ENCODE measurements at places on chromosomes 1 and 21. TPM values are rescaled to one million over a fixed set of nuclear protein-coding genes. Genes with fewer than 3 reads are reported as not detected.

GRCh38 chr1:31954607-31955283 lies 16.6 kb upstream of the PTP4A2 start:
- no peaks in the 10 kb centered on the region for H3K36me3 ChIP-seq
- H3K4me3 ChIP-seq: no peak overlapping the region
- peaks cover 20% of the 10 kb centered on the region for H3K4me1 ChIP-seq
- peak overlapping the region; percentile 82 for H3K27ac ChIP-seq
- DNase-seq: peak; percentile 89

GRCh38 chr1:204338997-204339396 lies 20.7 kb downstream of the PLEKHA6 start:
- no peak overlapping the region for H3K27ac ChIP-seq
- H3K36me3 ChIP-seq: no peaks in the 10 kb centered on the region
- H3K4me3 ChIP-seq: no peak overlapping the region
- no peak for DNase-seq

GRCh38 chr1:151939779-151940178 lies 30.5 kb upstream of the THEM4 start:
- no peak overlapping the region for H3K27ac ChIP-seq
- no peaks in the 10 kb centered on the region for H3K36me3 ChIP-seq
- no peaks in the 10 kb centered on the region for H3K27me3 ChIP-seq
- H3K4me1 ChIP-seq: peaks cover 6% of the 10 kb centered on the region
- no peak for DNase-seq

DNA sequence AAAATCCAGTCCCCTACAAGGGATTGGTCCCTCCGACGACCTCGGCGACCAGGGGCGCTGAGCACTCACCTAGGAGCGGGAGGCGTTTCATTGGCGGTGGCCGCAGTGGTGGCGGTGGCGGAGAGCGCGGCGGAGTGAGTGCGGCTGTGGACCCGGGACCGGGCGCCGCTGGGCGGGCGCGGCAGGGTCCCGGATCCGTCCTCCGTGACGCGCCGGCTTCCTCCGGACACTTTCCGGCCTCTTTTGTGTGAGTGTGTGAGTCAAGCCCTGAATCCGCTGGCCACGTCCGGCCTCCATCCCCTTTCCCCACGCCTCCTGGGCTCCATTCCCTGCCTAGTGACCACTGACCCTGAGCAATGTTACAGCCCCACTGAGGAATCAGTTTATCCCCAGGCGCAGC lies at the start of gene ADGRL4:
Gene ADGRL4, minus strand, starts transcription at position 167 of the 400 bp plus-strand sequence. Its CDS starts 76 bp downstream, at position 91.
- H3K27ac ChIP-seq: peak within 1 kb of the TSS; percentile 97
- H3K4me1 ChIP-seq: peaks cover 47% of the 10 kb centered on the region
- DNase-seq: peak; percentile 90
- H3K27me3 ChIP-seq: no peaks in the 10 kb centered on the region
- H3K4me3 ChIP-seq: peak within 1 kb of the TSS; percentile 93
- H3K36me3 ChIP-seq: peaks cover 14% of the 10 kb centered on the region

DNA sequence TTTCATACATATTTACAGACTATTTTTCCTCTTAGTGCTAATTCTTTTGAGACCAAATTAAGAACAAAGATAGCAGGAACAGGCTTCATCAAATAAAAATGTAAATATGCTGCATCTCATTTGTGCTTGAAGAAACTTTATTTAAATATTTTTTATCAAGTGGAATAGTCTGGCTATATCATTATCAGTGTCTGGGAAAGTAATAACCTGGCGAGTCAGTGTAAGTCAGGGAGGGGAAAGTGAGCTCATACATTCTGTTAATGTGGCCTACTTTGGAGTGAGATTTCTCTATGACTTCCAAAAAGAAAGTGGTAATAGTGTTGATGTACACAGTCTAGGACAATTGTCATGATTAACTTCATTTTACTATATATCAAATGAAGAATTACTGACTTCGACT lies 1045.1 kb downstream of the ADGRL2 start:
- no peaks in the 10 kb centered on the region for H3K4me1 ChIP-seq
- H3K4me3 ChIP-seq: no peak overlapping the region
- DNase-seq: no peak
- no peak overlapping the region for H3K27ac ChIP-seq

- H3K27ac ChIP-seq: no peak overlapping the region
- no peaks in the 10 kb centered on the region for H3K4me1 ChIP-seq
- DNase-seq: no peak
- H3K4me3 ChIP-seq: no peak overlapping the region
- H3K27me3 ChIP-seq: no peaks in the 10 kb centered on the region
These were observed 34.9 kb downstream of the ATP1B1 start for GRCh38 chr1:169141356-169141755.

- no peak overlapping the region for H3K27ac ChIP-seq
- H3K27me3 ChIP-seq: no peaks in the 10 kb centered on the region
- no peak overlapping the region for H3K4me3 ChIP-seq
- peaks cover 3% of the 10 kb centered on the region for H3K4me1 ChIP-seq
- H3K36me3 ChIP-seq: no peaks in the 10 kb centered on the region
These were observed 55.6 kb downstream of the ZNF281 start for GRCh38 chr1:200354243-200354642.

- H3K4me3 ChIP-seq: no peak overlapping the region
- H3K27me3 ChIP-seq: no peaks in the 10 kb centered on the region
- no peaks in the 10 kb centered on the region for H3K4me1 ChIP-seq
- no peak overlapping the region for H3K27ac ChIP-seq
These were observed 278 bp upstream of the KRTAP27-1 start for GRCh38 chr21:30337772-30338171.

DNA sequence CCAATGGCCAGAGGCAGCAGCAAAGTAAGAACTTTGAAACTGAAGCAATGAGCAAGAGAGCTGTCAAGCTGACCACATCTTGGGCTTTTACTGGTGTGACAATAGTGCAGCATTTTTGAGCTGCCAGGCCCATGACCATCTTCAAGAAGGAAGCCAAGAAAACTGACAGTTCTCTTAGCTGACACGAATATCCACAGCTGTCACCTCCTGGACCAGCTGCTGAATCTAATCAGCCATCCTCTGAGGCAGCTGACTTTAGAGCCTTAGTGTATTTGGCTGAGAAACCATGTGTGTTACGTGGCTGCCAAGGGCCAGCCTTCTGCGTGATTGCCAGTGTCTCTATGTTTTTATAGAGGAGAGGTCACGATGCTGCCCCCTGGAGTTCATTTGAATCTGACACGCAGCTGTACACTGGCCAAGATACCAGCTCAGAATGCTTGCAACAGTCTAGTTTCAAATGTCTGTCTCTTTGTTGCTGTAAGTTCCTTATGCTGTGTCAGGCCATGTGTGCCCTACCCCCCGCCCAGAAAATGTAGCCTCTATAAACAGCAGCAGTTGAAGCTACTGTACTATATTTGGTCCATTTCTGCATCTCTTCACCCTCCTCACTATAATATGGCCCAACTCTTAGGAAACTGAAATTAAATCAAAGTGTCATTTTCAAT lies 39.7 kb downstream of the PALMD start:
- no peaks in the 10 kb centered on the region for H3K27me3 ChIP-seq
- peak; percentile 95 for DNase-seq
- H3K27ac ChIP-seq: peak overlapping the region; percentile 48
- peaks cover 57% of the 10 kb centered on the region for H3K4me1 ChIP-seq
- H3K4me3 ChIP-seq: no peak overlapping the region

DNA sequence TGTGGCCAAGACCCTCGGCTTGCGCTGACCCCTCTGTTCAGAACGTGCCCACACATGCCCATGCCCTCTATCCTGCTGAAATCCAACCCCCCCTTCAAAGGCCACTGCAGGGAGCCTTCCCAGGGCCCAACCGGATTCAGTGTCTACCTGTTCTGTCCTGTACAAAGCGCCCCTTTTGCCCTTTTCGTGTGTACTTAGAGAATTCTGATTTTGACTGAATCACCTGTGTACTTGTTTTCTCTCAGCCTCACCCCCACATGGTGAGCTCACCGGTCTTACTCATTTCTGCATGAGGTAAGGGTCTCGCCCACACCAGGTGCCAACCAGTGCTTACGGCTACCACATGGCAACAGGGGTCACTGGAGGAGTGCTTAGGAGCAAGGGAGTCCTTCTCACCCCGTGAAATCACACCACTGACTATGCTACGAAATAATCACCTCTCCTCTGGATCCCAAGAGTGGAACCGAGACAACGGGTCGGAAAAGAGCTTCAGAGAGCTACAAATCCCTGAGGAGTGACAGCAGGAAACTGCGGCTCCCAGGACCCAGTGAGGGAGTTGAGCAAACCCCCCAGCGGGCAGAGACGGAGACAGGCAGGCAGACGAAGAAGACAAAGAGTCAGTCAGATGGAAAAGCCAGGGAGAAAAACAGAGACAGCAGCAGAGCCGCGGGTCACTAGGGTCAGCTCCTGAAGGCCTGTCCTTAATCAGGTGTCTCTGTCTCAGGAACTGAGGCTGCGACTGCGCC lies 2.1 kb upstream of the S100A2 start:
- peak; percentile 39 for DNase-seq
- H3K4me1 ChIP-seq: peaks cover 34% of the 10 kb centered on the region
- H3K36me3 ChIP-seq: no peaks in the 10 kb centered on the region
- H3K27ac ChIP-seq: peak overlapping the region; percentile 99
- H3K27me3 ChIP-seq: no peaks in the 10 kb centered on the region

GRCh38 chr1:184387069-184387475 lies 243 bp downstream of the C1orf21 start:
- no peaks in the 10 kb centered on the region for H3K36me3 ChIP-seq
- no peak for DNase-seq
- H3K4me3 ChIP-seq: peak overlapping the region; percentile 40
- peaks cover 20% of the 10 kb centered on the region for H3K27me3 ChIP-seq
- H3K27ac ChIP-seq: no peak overlapping the region

DNA sequence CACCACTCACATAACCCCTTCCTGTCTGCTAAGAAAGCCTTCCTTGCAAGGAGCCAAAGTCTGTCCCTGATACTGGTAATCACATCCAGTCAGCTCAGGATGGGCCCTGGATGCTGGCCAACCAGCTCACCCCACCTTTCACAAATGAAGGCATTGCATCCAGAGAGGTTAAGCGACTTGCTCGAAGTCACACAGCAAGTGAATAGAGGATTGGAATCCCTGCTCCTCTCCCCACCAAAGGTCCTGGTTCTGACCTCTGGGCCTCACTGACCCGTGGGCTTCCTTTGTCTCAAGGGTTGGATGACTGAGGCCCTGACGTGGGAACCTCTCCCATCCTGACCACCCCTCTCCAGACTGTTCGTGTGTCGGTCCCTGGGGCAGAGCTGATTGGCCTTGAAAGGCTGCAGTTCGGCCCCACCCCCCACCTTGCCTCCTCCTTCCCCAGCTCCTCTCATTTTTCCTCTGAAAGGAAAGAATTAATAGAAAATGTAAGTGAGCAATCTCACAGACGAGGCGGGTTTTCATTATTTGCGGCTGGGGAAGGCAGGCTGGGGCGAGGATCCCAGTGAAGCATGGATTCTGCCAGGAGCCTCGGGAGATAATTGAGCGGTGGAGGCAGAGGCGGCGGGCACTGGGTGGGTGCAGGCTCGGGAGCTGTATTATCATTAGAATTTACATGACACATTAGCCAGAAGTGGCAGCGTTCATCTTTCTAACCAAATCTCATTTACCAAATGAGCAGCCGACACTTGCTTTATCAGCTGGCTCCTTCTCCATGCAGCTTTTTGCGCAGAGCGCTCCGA lies 101.5 kb upstream of the CSF3R start:
- no peak for DNase-seq
- no peak overlapping the region for H3K27ac ChIP-seq
- H3K4me1 ChIP-seq: no peaks in the 10 kb centered on the region
- H3K36me3 ChIP-seq: no peaks in the 10 kb centered on the region
- H3K4me3 ChIP-seq: no peak overlapping the region

GRCh38 chr1:230784163-230784562 lies 37.0 kb downstream of the CAPN9 start:
- no peak overlapping the region for H3K4me3 ChIP-seq
- H3K4me1 ChIP-seq: no peaks in the 10 kb centered on the region
- no peak overlapping the region for H3K27ac ChIP-seq
- H3K36me3 ChIP-seq: no peaks in the 10 kb centered on the region
- no peaks in the 10 kb centered on the region for H3K27me3 ChIP-seq

DNA sequence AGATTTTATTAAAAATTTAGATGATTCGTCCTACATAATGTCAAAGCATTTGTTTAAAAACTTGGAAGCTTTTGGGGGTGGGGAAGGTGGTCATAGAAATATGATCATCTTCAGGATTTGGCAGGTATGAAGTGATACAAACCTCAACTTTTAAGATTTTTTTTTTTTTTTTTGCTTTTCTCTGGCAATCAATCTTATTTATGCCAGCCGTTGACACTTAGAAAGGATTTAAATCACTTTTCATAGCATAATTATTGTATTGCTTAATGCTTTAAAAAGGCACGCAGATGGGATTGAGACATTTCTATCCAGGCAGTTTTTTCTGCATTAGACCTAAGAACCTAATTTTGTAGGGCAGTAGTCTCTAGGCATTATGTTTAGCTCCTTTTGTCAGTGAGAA lies 19.7 kb downstream of the MRPS6 start:
- no peak overlapping the region for H3K4me3 ChIP-seq
- DNase-seq: no peak
- no peaks in the 10 kb centered on the region for H3K36me3 ChIP-seq
- H3K4me1 ChIP-seq: peaks cover 16% of the 10 kb centered on the region
- no peaks in the 10 kb centered on the region for H3K27me3 ChIP-seq

GRCh38 chr1:98991127-98992012 lies 13.3 kb downstream of the PLPPR5 start:
- peaks cover 4% of the 10 kb centered on the region for H3K4me1 ChIP-seq
- DNase-seq: peak; percentile 83
- H3K27me3 ChIP-seq: no peaks in the 10 kb centered on the region
- no peak overlapping the region for H3K4me3 ChIP-seq

DNA sequence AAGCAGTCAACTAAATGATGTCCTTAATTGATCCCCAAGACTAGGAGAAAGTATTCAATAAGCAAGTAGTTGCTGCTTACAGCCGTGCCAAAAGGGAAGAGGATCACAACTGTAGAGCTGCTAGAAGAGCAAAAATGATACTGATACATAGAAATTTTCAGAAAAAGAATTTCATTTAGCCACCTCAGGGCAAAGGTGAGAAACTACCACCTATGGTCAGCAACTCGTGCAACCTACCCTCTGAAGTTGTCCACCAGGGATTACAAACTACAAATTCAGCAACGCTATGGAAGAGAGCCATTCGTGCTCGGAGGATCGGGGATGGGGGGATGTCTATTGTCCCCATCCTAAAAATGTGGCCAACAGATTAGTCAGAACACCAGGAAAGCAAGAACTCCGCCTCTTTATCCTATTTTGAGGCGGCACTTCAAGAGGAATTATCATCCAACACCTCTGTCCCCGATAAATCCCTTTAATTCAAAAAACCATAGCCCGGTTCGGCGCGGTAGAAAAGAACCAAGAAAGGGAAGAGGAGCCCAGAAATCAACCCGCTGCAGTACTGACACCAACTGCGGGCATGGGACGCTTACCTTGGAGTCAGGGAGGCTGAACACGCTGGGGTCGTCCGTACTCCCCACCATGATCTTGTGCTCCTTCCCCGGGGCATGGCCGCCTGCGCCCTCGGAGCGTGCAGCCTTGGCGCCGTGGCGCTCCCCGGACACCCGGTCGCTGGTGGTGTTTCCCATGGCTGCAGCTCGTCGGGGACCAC lies 687 bp downstream of the PRKAB2 start:
- peaks cover 12% of the 10 kb centered on the region for H3K4me1 ChIP-seq
- peak; percentile 39 for DNase-seq
- no peaks in the 10 kb centered on the region for H3K27me3 ChIP-seq
- H3K27ac ChIP-seq: peak overlapping the region; percentile 56

ERICH3 gene
- not detected for total RNA-seq

COL24A1 gene
- not detected for total RNA-seq

MYOM3 gene
- total RNA-seq: 0.18 TPM

KCNE2 gene
- not detected for total RNA-seq

CLDN19 gene
- not detected for total RNA-seq

PADI2 gene
- not detected for total RNA-seq

EPHA2 gene
- total RNA-seq: 141 TPM

ZFP69 gene
- total RNA-seq: 3.2 TPM

CAPN8 gene
- total RNA-seq: not detected

Data from endothelial cell of umbilical vein (primary cell).